ENCODE measurements at places on chromosomes 12 and 14. TPM values are rescaled to one million over a fixed set of nuclear protein-coding genes. Genes with fewer than 3 reads are reported as not detected.

Gene TAS2R7
- total RNA-seq: 0.31 TPM

DNA sequence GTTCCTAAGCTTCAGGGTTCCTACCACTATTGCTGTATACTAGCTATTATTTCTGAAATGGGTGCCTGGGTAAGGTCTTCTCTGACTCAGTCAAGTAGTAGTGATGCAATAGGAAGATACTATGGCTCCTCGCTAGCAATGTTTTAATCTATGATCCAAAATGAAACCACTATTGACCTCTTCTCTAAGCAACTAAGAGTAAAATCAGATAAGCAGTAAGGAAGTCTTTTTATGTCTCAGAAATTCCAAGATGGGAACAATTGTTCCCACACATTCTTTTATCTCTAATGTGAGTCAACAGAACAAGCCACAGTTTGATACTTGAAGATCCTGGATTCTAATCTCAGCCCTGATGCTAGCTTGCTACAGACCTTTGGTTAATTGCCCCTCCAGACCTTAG, 45.1 kb downstream of the AREL1 start:
- no peak overlapping the region for H3K4me3 ChIP-seq
- no peaks in the 10 kb centered on the region for H3K27me3 ChIP-seq
- peaks cover 33% of the 10 kb centered on the region for H3K36me3 ChIP-seq
- no peaks in the 10 kb centered on the region for H3K4me1 ChIP-seq

GRCh38 chr12:3748620-3749019, 4.3 kb downstream of the CRACR2A start:
- H3K36me3 ChIP-seq: no peaks in the 10 kb centered on the region
- H3K27ac ChIP-seq: no peak overlapping the region
- no peak for DNase-seq

Gene NOS1
- 0.80 TPM for total RNA-seq

DNA sequence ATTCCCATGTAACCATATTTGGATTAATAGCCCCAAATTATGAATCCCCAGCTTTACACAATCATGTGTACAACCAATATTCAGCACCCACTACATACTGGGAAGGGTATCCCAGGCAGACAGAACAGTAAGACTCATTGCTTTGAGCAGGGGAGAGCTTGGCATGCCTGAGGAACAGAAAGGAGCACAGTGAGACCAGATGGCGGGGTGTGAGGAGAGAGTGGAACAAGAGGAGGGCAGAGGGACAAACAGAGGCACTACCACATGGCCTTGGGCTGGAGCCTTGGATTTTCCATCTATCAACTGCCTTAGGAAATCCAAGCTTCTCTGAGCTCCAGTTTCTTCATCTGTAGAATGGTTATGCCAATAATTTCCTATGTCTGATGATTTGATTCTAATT, 3.8 kb downstream of the DGKA start:
- no peak overlapping the region for H3K4me3 ChIP-seq
- no peak overlapping the region for H3K27ac ChIP-seq
- H3K36me3 ChIP-seq: no peaks in the 10 kb centered on the region
- peaks cover 8% of the 10 kb centered on the region for H3K4me1 ChIP-seq
- no peaks in the 10 kb centered on the region for H3K27me3 ChIP-seq
- no peak for DNase-seq

- H3K27me3 ChIP-seq: no peaks in the 10 kb centered on the region
- H3K4me3 ChIP-seq: no peak overlapping the region
- peak overlapping the region; percentile 80 for H3K27ac ChIP-seq
- no peak for DNase-seq
Observed at GRCh38 chr14:104966261-104966865, 11.8 kb downstream of the AHNAK2 start.

- peak; percentile 4 for DNase-seq
- no peaks in the 10 kb centered on the region for H3K4me1 ChIP-seq
- H3K36me3 ChIP-seq: no peaks in the 10 kb centered on the region
- no peaks in the 10 kb centered on the region for H3K27me3 ChIP-seq
- H3K27ac ChIP-seq: no peak overlapping the region
Observed at GRCh38 chr14:87397499-87397898, 595.5 kb downstream of the GALC start.

Data from lung (tissue), 17 donors.